ENCODE measurements at places on chromosomes 16 and 17.
A peak's percentile ranks its signal among the peaks of the same experiment; 100 is the strongest.

- DNase-seq, result no peak
Observed at GRCh38 chr17:35568561-35568960, 7.9 kb upstream of the SLFN14 start.

GRCh38 chr16:57518520-57518919 is 17.9 kb downstream of the CCDC102A start:
- DNase-seq, result no peak

- DNase-seq, result no peak
Observed at GRCh38 chr16:78184238-78185183, 85.1 kb downstream of the WWOX start.

GRCh38 chr16:17032332-17032731 is 438.4 kb downstream of the XYLT1 start:
- DNase-seq, result no peak

DNA sequence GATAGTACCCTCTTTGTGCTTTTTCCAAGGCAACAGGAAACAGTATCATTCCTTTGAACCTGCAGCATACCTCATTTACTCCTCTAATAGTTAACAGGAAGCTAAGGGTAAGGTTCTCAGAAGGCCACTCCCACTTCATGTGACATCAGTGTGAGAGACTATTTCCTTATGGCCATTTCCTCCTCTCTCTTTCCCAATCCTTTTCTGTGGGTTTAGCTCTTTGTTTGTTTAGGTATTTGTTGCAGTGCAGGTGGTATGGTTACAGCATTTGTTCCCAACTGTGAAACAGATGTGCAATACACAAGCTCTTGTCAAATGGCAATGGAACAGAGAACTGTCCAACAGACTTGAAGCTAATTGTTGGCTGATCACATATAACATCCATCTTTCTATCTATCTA is 14.7 kb downstream of the TMC5 start:
- no peak for DNase-seq

DNA sequence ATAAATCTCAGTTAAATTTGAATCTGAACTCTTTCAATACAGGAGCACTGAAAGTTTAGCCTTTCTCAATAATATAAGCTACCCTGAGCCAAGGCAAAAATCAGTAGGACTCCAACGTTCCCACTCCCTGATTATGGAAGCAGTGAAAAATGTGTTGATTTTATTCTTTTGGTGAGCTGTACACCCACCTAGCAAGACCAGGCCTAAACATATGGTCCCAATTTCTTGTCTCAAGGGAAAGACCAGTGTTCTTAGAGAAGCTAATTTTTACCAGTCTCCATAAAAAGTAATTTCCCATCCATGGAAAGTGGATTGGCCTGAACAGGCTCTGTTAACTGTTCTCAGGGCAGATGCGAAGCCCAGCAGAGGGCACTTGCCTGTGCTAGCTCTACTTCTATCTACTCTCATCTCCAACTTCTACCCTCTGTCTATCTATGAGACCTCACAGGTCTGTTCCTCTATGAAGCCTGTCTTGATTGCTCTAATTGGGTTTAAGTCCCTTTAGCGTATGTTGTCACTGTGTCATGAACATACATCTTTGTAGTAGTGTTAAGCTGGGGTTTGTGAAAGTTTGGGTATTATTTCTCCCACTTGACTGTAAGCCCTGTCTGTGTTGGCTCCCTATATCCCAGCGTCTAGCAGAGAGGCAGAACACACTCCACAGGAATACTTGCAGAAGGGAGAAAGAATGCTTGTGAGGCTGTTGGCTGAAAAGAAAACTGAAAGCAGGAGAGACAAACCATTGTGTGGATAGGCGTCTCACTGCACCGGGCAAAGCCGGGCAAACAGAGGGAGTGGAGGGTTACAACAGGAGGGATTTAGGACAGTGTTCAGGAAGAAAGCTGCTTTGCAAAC is 167.1 kb upstream of the MAF start:
- DNase-seq, result no peak

DNA sequence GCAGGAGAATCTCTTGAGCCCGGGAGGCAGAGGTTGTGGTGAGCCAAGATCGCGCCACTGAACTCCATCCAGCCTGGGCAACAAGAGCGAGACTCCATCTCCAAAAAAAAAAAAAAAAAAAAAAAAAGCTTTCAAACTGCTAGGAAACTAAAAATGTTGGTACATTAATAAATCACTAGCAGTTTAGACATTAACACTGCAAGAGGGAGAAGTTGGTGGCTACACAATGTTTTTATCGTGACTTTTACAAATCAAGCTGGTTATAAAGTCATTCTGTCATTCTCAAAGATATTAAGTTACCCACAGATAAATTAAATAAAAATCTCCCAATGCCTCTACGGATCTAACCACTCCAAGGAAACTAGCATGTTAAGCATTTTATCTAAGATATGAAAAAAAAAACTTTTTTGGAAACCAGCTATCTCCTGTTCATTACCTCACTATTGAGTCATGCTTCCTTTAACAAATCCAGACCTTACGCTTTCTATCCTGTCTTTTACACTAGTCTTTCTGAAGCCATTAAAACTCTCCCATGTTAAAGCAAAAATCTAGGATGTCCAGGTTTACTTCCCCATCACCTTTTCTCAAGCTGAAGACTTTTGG is 85.9 kb upstream of the SMURF2 start:
- no peak for DNase-seq

DNA sequence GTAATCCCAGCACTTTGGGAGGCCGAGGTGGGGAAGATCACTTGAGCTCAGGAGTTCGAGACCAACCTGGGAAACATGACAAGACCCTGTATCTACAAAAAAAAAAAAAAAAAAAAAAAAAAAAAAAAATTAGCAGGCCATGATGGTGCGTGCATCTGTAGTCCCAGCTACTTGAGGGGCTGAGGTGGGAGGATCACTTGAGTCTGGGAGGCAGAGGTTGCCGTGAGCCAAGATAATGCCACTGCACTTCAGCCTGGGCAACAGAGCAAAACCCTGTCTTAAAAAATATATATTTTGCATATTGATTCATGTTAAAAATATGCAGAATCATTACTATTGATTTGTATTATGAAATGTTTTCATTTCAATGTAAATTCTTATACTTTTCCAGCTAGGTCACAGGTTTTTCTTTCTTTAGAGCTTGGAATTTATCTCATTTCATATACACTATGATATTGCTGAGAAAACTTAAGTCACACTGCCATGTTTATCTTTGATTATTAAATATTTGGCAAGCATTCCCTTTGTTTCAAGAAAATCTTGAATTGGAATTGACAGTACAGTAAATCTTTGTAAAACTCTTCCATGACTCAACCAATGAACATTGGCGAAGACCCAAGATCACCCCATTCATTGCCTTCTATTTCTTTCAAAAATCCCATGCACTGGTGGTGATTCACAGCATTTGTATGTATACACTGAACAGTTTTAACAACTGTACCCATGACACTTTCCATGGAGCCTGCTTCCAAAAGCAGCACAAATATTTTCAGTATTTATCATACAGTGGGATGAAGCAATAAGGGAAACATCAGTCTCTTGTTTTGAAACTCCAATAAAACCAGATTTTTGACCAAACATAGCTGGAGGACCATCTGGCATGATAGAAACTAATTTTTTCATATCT is 83.5 kb upstream of the TNRC6A start:
- DNase-seq, result no peak

DNA sequence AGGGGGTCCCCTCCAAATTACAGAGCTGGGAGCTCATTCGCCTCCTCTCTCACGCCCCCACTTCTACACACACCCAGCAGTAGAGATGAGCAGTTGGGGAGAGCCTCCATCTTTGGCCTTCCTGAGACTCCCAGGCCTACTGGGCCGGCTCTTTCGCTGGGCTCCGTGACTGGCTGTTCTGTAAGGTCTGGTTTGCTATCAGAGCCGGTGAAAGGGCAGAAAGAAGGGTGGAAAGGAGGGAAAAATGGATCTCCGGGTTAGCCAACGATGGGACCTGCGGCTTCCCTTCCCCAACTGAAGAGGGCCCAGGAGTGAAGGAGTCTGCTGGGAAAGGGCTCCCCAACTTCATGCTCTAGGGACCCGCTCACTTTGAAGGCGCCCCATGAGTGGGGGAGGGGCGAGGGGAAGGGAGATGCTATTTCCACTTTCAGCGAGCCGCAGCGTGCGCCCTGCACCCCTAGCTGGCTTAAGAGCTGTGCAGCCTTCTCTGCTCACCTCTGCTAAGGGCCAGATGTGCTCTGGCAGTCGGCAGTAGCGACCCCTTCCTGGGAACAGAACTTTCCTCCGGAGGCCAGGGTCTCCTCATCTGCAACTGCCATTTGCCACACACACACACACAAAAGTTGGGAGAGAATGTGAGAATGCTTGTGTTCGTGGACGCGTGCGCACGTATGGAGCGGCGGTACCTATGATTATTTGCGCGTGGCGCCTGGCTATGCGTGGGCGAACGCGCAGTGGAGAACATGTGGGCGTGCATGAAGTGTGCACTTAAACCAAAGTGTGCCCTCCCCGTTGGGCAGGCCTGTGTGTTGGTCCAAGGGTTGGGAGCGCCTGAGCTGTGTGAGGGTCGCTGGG is 2.9 kb upstream of the FOXF1 start:
- DNase-seq, result no peak

- no peak for DNase-seq
Observed at GRCh38 chr17:28511858-28512461, 5.8 kb downstream of the FOXN1 start.

GRCh38 chr17:79049821-79050220 is 24.8 kb upstream of the ENGASE start:
- no peak for DNase-seq

- no peak for DNase-seq
Observed at GRCh38 chr17:37438141-37438540, 31.5 kb downstream of the TADA2A start.

- DNase-seq, result no peak
Observed at GRCh38 chr17:59812139-59812538, 80.6 kb downstream of the TUBD1 start.

DNA sequence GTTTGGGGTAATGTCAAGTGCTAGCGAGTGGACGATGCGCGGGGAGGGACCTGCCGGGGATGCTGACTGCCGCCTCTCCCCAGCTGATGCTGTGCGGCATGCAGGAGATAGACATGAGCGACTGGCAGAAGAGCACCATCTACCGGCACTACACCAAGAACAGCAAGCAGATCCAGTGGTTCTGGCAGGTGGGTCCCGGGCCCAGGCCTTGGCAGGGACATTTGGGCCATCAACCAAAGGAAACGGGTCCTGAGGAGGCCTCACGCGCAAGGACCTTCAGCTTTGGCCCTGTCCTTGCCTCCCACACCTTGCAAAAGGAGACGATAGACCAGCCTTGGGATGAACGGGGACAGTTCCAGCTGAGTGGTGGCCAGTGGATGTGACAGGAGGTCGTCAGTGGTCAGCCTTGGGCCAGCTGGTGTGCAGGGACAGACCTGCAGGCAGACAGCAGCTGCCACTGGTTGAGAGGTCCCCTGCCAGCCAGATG is 13.6 kb upstream of the CLEC18A start:
- peak; percentile 53 for DNase-seq

DNA sequence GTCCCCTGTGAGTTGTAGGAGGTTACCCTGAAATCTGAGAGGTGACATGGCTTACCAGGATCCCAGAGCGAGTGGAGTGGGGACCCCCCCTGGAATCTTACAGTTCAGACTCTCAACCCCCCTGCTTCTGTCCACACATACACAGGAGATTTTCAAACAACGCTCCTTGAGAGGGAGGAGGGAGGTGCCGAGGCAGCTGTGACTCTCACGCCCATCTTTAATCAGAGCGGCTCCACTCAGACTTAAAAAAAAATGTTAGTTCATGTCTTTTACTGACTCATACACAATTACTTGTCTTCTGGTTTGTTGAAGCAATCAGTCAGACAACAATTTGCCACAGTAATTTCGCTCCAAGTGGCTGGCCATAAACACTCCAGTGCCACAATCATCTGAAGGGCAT is 15.4 kb upstream of the TMEM220 start:
- no peak for DNase-seq

DNA sequence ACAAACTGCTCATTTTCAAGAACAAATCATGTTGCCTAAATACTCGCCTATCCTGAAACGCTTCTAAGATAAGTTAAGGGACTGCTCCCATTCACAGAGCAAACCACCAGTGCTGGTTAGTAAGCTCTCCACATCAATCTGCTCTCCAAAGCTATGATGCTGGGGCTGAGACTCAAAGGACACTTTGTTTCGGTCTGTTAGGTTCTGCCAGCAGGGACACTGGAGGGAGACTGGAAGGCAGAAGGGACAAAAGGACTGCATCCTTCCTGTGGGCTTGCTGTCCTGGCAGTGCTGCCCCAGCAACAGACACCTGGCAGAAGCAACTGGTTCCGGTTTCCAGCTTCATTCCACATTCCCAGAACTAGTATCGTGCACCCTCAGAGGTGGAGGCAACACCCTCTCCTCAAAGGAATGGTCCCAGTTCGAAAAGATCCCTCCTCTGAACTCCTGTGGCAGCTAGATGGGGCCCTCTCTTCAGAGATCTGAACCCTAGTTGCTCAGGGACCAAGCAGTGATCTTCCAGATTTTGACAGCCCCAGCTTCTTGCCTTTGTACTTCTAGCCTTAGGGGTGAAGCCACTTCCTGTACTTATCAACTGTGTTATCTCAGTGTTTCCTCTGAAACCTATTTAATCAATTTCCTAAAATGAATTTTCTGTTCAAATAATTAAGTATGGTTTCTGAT is 73.4 kb upstream of the GSG1L start:
- DNase-seq, result peak; percentile 55
